ENCODE measurements at places on chromosomes 12 and 14.

- DNase-seq = no peak
Observed at GRCh38 chr12:81389550-81390099, 311.7 kb downstream of the ACSS3 start.

DNA sequence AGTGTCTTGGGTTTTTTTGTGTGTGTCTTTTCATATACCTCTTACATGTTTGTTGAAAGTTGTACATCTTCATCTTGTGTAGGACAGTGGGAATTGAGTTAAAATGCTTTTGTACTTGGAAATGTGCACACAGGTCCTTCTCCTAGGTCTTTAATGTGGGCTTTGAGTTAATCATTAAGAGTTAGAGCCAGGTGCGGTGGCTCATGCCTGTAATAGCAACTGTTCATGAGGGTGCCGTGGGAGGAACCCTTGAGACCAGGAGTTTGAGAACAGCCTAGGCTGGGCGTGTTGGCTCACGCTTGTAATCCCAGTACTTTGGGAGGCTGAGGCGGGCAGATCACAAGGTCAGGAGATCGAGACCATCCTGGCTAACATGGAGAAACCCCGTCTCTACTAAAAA lies 13.9 kb downstream of the CLECL1 start:
- DNase-seq = no peak

GRCh38 chr14:62181591-62181990 lies 419.4 kb downstream of the SNAPC1 start:
- no peak for DNase-seq

DNA sequence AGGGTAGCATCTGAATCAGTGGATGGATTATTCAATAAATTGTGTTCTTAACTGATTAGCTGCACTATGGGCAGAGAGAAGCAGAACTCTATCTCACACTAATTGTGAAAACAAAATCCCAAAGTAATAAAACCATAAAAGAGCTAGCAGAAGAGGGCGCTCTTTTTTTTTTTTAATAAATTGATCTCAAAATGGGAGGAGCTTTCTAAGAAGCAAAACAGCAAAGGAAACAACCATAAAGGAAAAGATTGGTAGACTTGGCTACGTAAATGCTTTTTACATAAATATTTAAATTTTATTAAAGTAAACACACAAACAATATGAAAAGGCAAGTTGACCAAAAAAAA lies 1.5 kb upstream of the TM7SF3 start:
- no peak for DNase-seq

DNA sequence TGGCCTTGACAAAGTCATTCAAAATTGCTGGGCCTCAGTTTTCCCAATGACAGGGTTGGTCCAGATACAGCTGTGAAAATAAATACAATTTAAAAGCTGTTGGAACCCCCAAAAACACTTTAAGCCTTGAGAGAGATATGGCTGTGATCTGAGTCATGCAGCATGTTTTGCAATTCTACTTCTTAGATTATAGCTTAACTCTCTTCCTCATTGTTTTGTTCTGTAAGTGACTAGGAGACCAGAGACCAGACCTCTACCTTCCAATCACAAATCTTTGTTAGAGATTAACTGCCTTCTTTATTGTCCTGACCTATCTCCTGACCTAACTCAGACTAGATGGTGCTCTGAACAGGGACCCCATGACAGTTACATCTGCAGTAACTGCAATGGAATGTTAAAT lies 198.1 kb downstream of the STXBP6 start:
- peak; percentile 20 for DNase-seq

DNA sequence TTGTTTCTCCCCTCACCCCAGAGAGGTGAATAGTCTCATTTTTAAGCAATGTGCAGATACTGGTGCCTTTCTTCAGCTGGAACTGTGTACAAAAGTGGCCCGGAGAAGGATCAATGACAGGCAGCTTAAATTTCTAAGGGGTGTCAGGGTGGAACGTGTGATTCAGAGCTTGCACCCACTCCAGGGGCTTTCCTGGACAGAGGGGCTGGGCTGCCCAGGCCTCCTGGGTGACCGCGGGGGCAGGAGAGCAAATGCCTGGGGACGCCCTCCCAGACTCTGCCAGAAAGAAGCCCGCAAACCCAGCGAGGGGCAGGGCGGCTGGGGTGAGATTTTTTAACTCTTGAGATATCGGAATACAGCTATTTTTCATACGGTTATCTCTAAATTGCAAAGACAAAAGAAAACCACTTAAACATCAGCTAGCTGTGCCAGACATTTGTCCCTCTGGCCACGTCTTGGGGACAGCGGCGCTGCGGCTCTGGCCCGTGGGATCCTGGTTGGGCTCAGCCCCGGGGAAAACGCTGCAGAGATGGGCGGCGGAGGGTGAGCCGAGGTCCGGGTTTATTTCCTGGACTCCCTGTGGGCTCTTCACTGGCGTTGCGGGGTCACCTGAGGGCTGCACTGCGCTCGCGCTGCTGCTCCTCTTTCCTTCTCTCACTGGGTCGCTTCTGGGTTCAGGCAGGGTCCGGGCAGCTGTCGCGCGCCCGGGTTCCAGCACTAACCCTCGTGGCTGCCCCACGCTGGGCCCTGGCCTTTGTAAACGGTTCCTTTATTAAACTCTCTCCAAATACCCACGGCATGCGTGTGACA lies 35.8 kb downstream of the NFKBIA start:
- no peak for DNase-seq

DNA sequence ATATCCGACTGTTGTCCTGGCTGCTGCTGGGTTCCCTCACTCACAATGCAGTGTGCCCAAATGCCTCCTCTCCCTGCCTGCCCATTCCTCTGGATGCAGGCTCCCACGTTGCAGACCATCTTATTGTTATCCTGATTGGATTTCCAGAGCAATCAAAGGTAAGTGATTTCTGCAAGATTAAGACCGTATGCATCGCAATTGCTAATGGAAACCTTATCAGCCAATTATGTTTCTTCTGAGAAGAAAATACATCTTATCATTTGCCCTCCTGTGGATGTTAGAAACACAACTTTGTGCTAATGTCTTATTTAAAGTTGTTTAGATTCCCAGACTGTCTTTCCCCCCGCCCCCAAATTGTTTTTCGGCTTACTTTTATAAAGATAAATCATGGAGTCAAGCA lies 98.1 kb downstream of the PRIMA1 start:
- DNase-seq = no peak
